ENCODE measurements at places on chromosomes 4 and X. TPM values are rescaled to one million over a fixed set of nuclear protein-coding genes. Genes with fewer than 3 reads are reported as not detected.

- DNase-seq: peak; percentile 74
Measured at GRCh38 chr4:52545099-52546069, 113.7 kb downstream of the USP46 start.

- no peak for DNase-seq
Measured at GRCh38 chr4:4535590-4535989, 6.3 kb downstream of the STX18 start.

- no peak for DNase-seq
Measured at GRCh38 chrX:153445106-153445855, 575 bp downstream of the TREX2 start.

DNA sequence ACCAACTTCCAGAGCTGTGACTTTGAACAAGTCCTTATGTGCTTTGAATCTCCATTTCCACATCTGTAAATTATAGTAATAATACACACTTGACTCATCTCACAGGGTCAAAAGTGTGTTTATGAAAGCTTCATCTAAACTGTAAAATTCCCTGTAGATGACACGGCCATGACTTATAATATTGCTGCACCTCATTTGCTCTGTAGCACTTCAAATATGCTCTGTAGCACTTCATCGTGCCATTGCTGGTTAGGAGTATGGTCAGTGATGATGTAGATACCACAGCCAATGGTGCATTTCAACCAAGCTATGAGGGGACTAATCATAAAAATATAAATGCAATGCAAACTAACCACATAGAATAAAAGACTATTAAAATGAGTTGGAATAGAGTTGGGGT is 318.6 kb downstream of the ANK2 start:
- DNase-seq: no peak

GRCh38 chr4:68267433-68267944 is 22.0 kb upstream of the TMPRSS11B start:
- DNase-seq: peak; percentile 22

DNA sequence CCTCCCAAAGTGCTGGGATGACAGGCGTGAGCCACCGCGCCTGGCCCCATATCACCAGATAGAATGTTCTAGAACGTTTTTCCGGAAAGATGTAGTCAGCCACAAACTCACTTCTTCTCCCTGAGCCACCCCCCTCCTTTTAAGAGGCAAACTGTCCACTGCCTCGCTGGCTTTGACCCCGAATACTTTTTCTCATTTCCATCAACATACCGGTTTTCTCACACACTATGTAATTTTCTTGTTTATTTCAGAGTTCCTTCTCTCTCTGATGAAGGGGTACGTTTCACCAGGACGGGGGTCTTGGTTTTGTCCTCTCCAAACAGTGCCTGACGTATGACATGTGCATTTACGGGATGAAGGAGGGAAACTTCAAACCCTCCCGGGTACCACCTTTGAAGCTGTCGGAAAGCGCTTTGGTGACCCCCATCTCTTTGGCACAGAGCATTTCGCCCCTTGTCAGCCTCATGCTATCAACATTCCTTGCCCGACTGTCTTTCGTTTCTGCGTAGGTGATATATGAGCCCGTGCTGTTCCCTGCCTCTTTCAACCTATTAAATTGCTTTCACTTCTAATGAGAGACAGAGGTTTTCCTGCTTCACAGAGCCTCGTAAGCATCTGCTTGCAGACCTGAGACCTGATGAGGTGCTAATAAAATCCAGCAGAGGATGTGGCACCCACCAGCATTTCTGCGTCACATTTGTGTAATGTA is 73.8 kb downstream of the CRLF2 start:
- DNase-seq: no peak

The TAF7L gene
- total RNA-seq: not detected

The KDR gene
- 0.09 TPM for total RNA-seq

The GAGE12H gene
- total RNA-seq: not detected

DNA sequence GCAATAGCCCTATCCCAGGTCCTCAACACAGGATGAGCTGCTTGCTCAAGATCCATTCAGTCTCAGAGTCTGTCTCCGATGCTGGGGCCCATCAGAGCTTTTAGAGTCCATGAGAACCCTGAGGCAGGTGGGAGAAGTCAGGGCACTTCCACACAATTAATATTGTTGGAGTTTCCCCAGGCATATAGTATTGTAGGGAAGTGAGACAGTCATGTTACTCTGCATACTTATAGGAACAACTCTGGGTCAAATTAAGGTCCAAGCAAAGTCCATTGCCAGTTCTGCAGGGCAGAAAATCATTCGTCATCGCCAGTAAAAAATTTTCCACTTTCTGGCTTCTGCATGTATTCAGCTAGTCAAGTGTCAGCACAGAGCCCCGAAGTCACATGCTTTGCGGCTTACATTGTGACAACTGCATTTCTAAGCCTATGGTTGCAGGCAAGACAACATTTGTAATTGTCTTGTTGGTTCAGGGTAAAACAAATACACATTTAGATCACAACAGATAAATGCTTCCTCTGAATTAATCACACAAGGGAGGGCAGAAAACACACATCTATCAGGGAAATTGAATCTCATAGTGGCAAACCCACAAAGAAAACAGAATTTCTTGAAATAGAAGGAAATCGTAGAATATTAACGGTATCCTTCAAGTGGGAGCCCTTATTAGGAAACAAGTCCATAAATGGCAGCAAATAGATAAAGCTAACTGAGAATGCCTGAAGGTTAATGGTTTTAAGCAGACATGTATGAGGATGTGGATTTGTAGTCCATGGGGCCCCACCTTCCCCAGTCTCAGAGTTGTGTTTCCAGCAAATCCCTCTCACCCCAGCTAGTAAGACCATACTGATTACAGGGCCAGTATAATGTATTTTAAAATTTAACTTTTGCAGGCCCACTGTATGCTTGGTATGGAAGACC is 412.1 kb upstream of the RASGEF1B start:
- DNase-seq: no peak

GRCh38 chrX:13340182-13340791 is 20.4 kb upstream of the ATXN3L start:
- DNase-seq: no peak

DNA sequence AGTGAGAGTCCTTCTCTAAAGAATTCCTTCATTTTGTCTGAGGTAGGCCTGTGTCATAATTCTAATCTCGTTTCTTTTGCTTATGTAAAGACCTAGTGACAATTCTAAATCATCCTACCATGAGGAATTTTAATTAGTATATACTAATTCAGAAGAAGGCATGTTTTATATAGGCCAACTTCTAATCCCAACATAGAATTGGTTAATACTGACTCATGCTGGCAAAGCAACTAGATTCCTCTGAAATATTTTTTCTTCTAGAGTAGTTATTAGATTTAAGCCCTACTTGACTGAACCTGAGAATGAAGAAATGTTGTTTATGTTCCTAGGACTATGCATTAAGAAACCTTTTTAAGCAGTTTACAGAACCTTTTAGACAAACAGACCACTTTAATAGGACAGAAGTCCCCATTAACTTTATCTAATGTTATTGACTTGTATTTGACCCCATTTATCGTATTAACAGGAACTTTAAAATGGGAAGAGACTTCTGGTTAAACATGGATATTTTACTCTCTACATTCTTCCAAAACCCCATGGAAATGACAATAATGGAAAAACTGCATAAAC is 56.1 kb upstream of the EIF1AX start:
- no peak for DNase-seq

DNA sequence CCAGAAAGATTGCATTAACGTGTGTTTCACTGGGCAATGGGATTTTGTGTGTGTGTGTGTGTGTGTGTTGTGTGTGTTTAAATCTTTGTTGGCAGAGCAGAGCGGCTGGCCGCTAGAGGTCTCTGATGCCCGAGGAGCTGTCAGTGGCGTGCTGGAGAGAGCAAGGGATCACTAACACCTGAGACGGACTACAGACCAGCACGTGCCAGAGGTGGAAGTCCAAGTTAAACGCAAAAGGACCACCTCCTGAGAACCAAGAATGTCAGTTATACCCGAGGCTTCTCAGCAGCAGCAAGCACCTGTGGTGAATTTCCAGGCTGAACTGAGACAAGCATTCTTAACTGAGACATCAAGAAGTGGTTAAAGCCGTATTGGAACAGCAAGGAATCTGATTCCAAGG is 9.0 kb upstream of the SLC25A14 start:
- DNase-seq: peak; percentile 61

DNA sequence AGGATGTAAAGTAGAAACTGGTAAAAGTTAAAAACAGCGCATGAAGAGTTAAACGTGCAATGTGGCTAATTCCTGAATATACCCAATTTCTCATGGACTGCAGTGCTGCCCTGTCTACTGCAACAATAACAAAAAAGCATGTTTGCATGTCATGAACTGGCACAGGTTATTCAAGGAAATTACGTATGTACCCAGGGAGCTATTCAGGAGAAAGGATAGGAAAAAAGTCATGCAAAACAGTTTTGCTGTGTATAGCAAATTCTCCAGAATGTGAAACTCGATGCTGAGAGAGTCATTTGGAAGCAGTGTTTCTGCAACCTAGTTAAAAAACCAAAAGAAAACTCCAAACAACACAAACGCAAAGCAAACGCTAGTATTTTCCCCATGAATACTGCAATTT is 381.5 kb upstream of the PRKX start:
- DNase-seq: no peak

The PABPC1L2B gene
- total RNA-seq: not detected

- no peak for DNase-seq
Measured at GRCh38 chr4:35965300-35965699, 279.0 kb downstream of the ARAP2 start.

DNA sequence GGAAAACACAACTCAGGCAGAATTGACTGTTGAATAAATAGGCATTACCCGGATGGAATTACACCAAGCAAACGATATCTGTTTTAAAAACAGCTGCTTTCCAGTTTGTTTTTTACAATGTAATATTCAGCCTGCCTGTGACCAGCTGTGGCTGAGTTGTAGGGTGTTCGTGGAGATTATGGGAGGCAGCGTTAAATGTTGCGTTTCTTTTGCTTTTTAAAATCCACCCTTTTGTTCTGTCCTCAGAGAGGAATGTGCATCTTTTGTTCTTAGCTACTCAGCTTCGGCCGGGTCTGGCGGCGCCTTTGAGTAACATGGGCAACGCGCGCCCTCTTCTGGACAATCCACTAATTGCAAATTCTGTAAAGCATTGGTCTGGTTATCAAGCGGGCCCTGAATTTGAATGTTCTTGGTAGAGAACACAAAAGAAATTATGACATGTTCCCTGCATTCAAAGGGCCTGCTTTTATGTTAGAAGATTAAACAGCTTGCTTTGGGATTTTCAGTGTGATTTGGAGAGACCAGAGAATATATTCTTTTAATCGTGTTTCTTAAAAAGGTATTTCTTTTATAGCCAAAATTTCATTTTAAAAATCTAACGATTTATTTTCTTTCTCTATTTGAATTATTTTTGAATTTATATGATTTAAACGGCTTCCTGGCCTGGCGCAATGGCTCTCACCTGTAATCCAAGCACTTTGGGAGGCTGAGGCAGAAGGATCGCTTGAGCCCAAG is 76.3 kb upstream of the TRIM2 start:
- DNase-seq: peak; percentile 78

The EPHA5 gene
- not detected for total RNA-seq

DNA sequence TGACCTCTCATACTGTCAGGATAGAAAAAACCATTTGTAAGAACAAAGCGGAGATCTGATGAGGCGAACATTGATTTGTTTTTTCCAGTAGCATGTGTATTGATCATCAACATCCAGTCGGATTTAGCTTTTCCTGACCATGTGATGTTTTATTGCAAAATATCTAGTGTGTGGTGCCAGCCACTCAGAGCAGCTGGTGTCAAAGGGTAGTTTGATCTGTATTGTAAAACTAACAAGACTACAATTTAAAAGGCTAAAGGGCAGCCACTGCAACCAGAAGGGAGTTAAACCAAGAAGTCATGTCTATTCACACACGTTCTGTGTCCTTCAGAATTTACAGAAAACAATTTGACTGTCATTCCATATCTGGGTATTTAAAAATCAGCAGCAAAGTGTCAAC is 719.0 kb upstream of the FRG1 start:
- DNase-seq: no peak

DNA sequence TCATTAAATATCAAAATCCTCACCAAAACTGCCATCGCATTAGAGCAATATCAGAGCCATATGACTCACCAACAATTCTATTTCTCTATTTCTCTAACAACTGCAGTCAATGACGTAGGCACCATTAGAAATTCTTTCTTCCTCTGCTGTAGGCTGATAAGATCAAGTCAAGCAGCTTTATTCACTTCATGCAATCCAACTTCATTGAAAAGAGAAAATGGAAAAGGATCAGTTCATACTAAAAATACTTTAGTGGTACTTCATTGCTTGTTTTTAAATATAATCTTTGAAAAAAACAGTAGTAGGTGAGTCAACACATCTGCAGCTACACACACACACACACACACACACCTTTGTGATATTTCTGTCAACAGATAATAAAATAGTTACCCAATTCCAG is 345.3 kb upstream of the TENM3 start:
- no peak for DNase-seq

GRCh38 chr4:19936476-19936875 is 315.2 kb upstream of the SLIT2 start:
- DNase-seq: no peak

The ASB5 gene
- total RNA-seq: not detected

DNA sequence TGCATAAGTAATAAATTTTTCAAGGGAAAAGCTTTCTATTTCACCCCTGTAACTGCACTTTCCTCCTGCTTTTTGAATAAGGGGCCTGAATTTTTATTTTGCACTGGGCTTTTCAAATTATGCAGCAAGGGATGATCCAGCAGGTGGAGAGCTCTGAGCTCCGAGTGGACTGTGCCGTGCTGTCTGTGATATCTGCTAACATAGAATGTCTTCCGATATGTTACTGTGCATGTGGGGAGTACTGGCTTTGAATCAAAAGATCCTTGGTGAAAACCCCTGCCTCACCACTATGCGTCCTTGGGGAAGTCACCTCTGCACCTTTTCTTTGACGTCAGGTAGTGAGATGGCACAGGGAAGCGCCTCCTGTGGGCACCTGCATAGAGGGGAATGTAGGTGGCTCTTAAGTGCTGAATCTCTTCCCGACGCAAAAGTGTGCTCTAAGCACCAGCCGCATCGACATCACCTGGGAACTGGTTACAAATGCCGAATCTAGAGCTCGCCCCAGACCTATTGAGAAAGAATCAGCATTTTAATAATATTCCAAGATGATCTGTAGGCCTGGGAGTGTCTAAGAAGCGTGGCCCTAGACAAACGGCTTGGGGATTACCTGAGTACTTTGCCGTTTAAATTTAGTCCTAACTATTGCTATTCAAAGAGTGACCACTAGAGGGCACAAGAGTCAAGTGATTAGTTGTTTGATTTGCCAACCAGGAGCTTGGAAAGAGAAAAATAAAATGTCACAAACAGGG is 19.2 kb upstream of the WFS1 start:
- DNase-seq: peak; percentile 40
